ENCODE measurements at places on chromosomes 5 and 9.
A peak's percentile ranks its signal among the peaks of the same experiment; 100 is the strongest.

DNA sequence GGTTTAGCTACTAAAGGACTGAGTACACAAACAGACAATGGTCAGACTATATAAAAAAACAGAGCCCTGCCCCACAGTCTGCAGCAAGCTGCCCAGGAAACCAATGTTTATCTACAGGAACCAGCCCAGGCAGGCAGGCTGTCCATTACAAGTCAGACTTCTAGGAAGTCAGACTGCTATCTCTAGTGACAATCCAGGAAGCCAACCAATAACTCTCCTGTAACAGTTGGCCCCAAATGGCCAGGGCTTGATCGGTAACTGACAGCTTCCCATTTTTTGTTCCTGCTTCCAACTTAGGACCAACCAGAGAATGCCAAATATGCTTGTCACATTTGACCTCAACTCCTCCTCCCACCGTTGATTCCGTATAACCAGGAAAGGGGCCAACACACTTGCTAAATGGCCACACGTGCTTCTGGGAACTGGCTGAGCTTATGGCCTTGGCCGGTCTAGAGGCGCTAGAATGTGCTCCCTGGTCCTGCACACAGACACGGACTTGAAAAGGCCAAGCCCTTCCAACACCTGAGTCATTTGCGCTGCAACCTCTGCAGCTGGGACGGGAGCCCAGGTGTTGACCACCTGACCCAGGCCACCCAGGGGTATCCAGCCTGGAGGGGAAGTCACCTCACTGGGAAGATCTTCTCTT, 79.6 kb upstream of the CDK20 start:
- no peak for DNase-seq

DNA sequence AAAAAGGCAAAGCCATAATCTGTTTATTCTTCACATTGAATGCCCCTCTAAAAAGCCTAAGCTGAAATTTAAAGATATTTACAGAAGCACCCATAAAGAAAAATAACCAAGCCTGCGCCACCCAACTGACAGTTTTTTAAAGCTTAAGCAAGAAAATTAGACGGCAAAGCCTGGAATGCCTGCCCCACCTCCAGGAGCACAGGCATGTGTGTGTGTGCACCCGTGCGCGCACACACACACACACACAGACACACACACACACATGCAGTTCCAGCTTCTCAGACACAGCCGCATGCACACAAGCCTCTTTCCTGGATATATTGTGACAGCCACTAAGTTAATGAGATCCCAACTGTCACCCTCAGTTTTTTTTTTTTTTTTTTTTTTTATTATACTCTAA, 88.2 kb downstream of the FRMD3 start:
- no peak for DNase-seq

DNA sequence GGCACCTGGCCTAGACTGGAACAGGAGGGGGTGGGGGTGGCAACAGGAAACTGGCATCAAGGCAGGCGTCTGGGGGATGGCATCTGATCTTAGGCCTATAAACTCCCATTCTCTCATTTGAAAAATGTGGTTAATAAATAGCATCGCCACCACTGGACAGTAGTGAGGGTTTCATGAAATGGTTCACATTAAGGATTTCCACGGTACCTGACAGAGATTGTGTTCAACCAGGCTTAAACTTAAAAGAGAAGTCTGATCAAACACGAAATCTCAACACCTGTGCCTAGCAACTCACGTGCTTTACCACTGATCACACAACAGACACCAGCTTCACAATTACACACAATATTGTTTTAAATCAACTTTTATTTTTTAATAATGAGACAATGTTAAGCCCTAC, 3.0 kb downstream of the DENND1A start:
- no peak for DNase-seq

DNA sequence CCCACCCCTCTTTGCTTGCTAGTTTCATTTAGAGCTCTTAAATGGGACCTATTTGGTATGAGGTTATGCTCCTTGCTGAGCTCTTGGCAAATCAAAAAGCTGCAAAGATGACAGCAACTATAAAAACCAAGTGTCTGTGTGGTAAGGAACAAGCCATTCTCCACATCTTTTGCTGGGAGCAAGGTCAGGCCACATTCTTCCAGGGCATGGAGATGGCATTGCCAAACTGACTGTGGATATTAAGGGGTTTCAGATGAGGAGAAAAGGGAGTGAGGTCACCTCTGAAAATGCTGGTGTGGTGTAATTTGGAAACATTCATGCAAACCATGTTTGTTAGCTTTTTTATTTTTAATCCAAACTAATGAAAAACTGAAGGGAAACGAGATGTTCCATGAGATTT, 218.8 kb upstream of the IL12B start:
- no peak for DNase-seq

GRCh38 chr9:14585730-14586473, 107.3 kb downstream of the ZDHHC21 start:
- no peak for DNase-seq

DNA sequence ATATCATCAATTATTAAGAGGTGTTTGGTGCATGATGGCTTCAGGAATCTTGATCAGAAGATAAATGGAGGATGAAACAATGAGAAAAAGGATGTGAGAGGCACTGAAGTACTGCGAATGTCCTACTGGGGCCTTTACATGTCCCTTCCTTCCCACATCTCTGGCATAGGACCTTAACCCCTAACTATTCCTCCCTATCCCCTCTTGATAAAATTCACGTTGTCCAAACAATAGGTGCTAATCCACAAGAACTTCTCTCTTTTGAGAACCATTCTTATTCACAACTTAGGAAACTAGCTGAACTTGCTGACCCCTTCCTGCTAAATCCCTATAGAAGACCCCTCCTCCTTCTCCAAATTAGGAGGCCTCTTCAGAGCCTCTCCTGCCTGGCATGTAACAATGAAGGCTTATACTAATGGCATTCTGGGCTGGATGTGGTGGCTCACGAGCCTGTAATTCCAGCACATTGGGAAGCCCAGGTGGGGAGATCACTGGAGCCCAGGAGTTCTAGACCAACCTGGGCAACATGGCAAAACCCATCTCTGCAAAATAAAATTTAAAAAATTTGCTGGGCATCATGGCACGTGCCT, 276.5 kb upstream of the SMARCA2 start:
- no peak for DNase-seq

DNA sequence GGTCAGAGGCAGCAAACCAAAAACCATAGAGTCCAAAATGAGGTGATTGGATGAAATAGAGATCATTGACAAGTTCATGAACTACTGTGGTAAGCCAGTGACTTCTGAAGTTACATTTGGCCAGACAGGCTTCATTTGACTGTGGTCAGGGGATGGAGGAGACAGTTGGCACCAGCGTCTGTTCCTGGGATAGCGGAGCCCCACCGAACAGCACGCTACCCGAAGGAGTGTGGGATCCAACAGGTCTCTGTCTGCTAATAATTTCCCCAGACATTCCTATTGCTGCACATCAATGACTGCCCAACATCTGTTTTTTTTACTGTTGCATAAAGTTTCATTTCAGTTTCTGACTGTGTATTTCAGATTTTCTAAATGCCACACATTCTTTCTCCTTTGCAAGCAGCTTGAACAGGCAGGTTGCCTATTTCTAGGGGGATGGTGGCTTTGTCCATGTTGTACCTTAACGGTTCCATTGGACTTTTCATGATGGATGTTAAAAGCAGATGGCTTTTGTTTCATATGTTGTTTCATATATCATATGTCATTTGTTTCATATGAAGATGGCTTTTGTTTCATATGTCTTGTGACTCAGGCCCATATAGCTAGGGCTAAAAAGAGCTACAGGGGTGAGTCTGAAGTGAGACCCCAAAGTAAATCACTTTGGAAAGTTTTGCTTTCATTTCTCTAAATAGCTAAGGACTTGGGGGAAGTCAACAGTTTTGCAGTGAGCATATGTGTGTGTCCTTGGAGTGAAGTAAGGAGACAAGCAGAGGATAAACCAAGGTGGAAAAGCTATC, 180.8 kb downstream of the GOLPH3 start:
- peak; percentile 61 for DNase-seq

- no peak for DNase-seq
These were observed 133.6 kb downstream of the NFIB start for GRCh38 chr9:14180093-14180959.

- peak; percentile 52 for DNase-seq
These were observed 43.1 kb upstream of the TTC39B start for GRCh38 chr9:15349892-15350761.

- no peak for DNase-seq
These were observed 9.3 kb upstream of the NR3C1 start for GRCh38 chr5:143412661-143413342.
